Astrocyte (in vitro differentiated cells and primary cell): ENCODE measurements at places on chromosomes 7 and 10.

GRCh38 chr7:89247207-89247606, 451.7 kb upstream of the TEX47 start:
- DNase-seq = no peak

- peak; percentile 9 for DNase-seq
Measured at GRCh38 chr10:124236816-124237215, 143.4 kb upstream of the CHST15 start.

GRCh38 chr7:95469848-95470247, 15.9 kb upstream of the ASB4 start:
- no peak for DNase-seq

- no peak for DNase-seq
Measured at GRCh38 chr7:27154369-27154768, 2.0 kb upstream of the HOXA3 start.

DNA sequence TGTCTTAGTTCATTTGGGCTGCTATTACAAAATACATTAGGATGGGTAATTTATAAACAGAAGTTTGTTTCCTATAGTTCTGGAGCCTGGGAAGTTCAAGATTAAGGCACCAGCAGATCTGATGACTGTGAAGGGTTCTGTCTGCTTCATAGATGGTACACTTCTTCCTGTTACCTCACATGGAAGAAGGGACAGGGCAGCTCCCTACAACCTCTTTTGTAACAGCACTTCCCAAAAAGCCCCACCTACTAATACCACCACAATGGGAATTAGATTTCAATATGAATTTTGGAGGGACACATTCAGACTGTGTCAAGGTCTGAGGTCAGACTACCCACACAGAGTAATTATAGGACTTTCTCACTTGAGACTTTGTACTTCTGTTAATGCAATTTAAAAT, 260.3 kb downstream of the ARHGAP12 start:
- DNase-seq = no peak

DNA sequence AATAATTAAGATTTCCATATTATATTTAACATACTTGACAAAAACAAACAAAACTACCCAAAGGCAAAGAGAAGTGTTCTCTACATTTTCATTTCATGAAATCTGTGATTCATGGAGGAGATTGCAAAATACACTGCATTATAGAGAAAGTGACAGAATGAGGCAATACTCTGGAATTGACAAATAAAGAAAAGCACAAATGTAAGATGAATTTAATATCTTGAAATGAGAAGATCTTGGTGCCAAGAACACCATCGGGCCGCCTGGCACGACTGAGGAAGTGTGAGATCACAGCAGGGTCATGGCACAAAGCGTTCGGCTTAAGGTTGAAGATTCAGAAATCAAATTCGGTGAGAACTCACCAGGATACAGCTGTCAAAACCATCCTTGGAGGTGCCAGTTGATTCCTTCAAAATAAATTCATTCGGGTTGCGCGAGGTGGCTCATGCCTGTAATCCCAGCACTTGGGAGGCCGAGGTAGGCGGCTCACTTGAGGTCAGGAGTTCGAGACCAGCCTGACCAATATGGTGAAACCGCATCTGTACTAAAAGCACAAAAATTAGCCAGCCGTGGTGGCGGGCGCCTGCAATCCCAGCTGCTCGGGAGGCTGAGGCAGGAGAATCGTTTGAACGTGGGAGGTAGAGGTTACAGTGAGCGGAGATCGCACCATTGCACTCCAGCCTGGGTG, 174.0 kb upstream of the PFKP start:
- no peak for DNase-seq

- DNase-seq = no peak
Measured at GRCh38 chr7:142771353-142771723, 568 bp downstream of the PRSS2 start.

DNA sequence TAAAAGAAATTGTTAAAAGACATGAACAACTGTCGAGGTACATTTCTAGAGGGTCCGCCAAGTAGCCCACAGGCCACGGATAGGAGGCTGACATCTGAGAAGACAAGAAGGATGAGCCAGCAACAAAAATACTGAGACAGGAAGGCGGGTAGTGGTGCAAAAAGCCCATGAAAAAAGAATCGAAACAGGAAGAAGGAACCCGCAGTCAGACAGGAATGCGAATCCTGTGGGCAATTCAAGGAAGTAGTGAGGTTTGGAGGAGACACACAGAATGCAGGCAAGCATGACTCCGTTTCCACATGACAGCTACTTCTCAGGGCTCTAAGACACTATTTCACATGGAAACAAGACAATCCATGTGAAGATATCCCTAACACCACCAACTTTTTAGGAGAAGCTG, 125.2 kb downstream of the DOCK4 start:
- peak; percentile 42 for DNase-seq

DNA sequence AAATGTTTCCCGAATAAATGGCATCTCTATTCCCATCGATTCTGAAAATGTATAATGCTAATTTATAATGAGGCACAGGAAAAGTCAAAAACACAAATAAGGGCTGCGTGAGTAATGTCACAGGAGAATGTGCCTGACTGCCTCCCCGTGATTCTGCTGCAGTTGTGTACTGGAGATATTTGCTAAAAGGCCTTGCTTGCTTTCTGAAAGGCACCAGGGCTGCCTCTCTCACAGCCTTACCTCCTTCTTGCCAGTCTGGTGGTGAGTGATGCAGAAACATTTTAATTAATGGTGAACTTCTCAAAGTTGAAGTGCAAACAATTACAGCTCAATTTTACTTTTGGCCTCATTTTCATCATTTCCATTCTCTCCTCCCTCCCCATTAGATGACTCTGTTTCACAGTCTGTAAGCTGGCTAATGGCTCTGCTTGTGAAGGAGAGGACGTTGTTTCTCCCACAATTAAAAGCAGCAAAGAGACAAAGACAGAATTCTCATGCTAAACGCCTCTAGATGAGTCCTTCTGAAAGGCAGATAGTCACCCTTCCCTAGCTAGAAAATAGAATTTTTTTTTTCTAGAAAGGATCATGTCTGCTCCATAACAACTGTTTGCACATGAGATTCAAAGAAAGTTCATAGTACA, 377.6 kb downstream of the MDFIC start:
- DNase-seq = peak; percentile 1

- DNase-seq = no peak
Measured at GRCh38 chr7:117184367-117184766, 138.5 kb downstream of the WNT2 start.

DNA sequence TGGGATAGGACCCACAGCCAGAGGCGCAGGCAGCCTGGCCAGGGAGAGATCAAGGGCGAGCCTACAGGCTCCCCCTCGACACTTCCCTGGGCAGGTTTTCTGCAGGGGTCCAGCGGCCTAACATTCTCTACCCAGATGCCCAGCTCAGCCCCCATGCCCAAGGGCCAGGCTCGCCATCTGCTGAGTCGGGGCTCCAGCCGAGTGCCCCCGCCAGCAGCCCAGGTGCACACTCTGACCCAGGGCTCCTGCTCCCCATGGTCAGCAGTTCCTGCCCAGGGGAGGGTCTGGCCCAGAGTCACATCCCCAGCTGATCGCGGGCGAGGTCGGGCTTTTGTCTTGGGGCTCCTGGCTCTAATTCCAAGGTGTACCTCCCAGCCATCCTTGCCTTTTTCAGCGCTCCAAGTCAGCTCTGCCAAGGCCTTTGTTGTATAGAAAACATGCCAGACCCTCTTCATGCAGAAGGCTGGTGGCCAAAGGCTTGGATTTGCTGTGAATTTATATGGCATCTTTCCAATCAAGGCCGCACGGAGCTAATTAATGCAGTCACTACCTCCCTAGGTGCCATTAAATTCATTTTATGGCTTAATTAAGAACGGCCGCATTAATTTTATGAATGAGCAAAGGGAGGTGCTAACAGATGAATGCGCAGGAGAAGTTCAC, 120.6 kb downstream of the LRRC18 start:
- DNase-seq = no peak

- DNase-seq = no peak
Measured at GRCh38 chr7:16015981-16016380, 329.5 kb upstream of the MEOX2 start.

DNA sequence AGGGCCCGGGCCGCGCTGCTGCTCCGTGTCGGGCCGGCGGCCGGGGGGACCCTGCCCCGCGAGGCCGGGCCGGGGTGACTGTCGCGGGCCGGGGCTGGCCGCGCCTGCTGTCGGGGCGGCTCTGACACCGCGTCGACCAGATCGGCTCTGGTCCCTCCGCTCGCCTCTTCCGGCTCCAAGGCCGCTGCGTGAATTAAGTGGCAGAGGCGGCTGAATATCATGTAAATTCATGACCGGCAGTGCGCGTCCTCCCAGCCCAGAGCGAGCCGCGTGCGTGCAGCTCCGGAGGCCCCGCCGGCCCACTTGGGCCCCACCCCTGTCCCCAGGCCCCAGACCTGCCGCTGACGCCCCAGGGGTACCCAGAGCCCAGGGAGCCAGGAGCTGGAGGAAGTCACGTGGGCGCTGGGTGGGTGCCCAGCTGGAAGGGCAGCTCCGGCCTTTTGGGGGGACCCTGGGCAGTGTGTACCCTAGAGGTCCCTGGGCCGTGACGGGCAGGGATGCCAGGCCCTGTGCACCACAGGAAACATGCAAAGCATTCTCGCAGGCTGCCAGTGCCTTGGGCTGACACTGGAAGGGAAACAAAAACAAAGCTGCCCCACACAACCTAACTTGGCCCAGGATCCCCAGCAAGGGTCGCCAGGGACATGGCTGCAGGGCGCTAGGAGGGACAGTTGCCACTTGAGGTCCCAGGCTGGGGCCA, 584.0 kb upstream of the MKI67 start:
- DNase-seq = no peak

- DNase-seq = no peak
Measured at GRCh38 chr7:36497775-36498174, 108.1 kb downstream of the ANLN start.

DNA sequence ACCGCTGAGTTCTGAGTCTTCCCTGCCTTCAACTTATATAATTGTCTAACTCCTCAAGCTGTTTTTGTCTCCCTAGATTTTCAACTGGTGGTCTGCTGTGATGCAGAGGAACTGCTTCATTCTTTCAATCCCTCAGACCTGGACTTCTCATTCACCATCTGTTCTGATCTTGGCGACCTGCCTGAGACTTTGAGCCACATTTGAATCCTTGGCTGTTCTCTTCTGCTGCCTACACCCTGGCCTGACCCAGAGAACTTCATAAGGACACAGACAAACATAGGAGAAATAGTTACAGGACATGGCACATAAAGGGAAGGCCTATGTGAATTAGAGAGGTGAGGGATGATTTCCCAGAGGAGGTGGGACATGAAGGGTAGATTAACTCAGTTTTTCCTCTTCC, 326.7 kb downstream of the PTEN start:
- DNase-seq = no peak

GRCh38 chr7:47580811-47581331, 1.0 kb downstream of the TNS3 start:
- DNase-seq = no peak

DNA sequence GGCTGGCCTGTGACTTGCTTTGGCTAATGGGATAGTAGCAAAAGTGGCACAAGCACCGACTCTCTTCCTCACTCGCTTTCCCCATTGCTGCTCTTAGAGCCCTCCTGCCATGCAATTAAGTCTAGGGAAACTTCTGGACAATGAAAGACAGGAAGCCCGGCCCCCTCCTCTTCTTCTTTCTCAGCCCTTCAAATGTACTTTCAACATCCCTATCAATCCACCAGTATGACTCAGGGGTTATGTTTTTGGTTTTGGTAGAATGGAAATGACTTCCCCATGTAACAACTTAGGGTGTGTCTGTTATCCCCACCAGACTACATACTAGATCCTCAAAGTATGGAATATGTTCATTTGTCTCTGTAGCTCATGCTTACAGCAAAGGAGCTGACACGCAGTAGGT, 139.0 kb upstream of the GDF10 start:
- DNase-seq = no peak

- no peak for DNase-seq
Measured at GRCh38 chr7:148115308-148115707, 475.3 kb upstream of the C7orf33 start.
